Erythroblast (primary cell): ENCODE measurements at places on chromosomes 7 and 10.
A peak's percentile ranks its signal among the peaks of the same experiment; 100 is the strongest.

GRCh38 chr10:31947144-31947926 lies 18.7 kb upstream of the ARHGAP12 start:
- no peak for DNase-seq

DNA sequence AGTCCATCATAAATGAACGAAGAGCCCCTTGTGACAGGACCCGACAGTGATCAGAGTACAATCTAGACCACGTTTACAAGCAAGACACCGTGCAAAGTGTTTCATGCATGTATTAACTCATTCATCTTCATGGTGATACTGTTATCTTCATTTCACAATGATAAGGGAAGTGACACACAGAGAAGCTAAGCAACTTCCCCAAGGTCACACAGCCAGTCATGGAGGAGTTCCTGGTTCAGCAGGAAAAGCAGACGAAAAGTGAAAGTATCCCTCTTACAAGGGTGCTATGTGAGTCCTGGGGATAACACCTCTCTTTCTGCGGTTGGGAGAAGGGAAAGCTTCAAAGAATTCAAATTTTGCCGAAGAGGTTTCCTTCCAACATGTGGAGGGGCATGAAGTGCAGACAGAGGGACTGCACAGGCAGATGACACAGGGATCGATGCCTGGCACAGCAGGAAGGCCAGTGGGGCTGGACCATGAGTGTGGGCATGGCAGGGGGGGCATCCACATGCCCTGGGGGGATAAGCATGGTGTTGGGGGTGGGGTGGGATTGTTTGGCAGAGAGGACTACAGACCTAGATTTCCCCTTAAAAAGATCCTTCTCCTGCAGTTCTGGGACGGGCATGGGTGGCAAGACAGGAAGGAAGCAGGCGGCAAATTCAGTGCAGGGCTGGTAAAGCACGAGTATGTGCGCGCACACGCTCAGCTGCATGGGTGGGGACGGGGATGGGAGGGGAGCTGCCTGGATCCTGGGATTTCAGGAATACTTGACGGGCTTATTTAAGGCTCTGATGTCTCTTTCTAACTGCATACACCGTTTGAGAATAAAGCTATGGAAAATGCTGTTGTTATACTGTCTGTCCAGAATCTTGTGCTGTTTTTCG lies 33.5 kb upstream of the DDC start:
- DNase-seq: no peak

GRCh38 chr7:51077316-51077986 lies 239.2 kb downstream of the COBL start:
- no peak for DNase-seq

DNA sequence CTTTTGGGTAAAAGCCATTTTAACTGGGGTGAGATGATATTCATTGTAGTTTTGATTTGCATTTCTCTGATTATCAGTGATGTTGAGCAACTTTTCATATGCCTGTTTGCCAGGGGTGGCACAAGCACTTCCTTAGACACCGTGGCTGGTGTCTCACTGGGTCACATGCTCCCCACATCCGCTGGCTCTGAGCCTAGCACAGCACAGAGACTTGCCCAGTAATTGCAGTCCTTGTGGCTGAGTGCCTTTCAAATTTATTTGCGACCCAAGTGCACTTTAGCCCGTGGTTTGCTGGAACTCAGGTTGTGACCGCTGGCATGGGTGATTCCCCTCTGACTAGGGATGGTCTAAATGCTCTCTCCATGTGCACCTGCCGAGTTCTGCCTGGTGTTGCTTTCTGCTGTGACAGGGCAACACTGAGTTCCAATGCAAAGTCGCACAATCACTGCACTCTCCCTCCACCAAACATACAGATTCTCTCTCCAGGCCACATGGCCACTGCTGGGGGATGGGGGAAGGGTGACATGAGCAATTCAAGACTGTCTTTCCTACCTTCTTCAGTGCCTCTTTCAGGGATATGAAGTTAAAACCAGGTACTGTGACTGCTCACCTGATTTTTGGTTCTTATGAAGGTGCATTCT lies 66.5 kb downstream of the ZNF277 start:
- no peak for DNase-seq

DNA sequence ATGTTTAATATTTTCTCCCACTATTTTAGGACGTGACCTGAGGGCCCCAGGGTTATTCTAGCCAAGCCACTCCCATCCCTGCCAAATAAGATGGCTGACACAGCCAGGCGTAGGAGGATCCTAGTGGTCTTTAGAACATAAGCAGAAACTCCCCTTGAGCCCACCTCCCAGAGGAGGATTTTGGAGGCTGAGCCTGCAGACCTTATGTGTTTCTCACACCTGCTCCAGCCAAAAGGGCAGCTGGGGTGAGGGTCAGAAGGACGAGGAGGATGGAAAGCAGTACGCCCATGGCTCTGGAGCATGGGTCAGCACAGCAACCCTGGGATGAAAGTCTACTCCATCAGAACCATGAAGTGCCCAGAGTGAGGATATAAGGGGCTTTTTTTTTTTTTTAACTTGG lies 39.9 kb downstream of the PDLIM1 start:
- no peak for DNase-seq

GRCh38 chr10:115957786-115958442 lies 315.1 kb downstream of the GFRA1 start:
- no peak for DNase-seq

DNA sequence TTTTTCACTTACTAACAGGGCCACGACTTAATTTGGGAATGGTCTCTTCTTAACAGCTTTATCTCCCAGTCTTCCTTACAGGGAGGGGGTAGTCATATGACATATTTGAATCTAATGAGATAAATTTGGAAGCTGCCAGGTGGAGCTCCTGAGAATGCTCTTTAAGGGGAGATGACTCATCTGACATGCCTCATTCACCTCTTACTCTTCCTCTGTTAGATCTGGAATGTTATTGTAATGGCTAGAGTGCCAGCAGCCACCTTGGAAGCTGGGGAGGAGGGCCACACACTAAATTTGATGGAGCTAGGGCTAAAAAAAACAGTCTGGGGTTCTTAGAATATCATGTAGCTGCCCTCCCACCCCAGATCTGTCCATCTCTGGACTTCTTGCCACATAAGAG lies 22.7 kb downstream of the HECW1 start:
- no peak for DNase-seq

- DNase-seq: peak; percentile 34
Measured at GRCh38 chr10:125824736-125825135, 1.4 kb downstream of the BCCIP start.

- no peak for DNase-seq
Measured at GRCh38 chr10:49543604-49544003, 4.7 kb upstream of the ERCC6 start.

DNA sequence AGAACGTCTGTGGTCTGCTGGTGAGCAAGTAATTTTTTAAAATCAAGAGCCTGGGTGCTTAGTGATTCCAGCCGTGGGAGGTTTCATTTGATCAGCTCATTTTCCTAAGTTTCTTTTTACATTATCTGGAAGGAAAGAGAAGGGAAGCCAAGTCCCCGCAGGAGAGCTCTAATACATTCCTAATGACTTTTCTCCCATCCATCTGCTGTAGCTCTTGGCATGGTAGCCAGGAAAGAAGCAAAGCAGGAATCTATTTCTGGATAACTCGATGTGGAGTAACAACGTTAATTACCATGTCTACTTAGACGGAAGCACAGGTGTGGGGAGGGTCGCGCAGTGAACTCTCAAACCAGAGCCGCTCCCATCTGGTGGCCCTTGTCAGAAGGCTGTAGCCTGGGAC lies 121.9 kb downstream of the PAXIP1 start:
- DNase-seq: no peak

GRCh38 chr10:6602700-6603084 lies 22.6 kb upstream of the PRKCQ start:
- DNase-seq: no peak

GRCh38 chr10:123150271-123150985 lies 2.5 kb downstream of the HMX2 start:
- DNase-seq: peak; percentile 66

DNA sequence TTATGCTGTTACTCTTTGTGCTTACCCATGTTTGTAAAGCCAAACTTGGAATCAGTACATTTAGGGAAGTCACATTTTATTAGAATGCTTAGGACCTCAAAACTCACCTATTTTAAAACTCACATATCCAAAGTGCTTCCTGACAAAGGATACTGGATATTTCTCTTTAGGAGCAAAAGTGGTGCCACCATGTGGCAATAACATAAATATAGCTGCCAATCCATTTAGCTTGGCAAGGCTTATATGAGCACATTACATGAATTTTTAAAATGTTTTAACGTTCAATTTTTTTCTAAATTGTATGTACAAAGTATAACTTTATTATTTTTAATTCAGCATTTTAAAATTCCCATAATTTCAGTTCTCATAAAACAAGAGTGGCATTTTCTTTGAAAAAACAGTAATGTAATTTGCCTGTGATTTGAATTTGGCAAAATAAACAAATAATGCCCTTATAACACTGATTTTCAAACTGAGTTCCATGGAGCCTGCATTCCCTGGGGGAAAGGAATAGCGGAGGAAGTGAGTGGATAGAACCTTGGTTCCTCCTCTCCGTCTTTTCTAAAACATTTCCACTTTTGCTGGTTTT lies 75.4 kb downstream of the HDAC9 start:
- no peak for DNase-seq

GRCh38 chr10:71158902-71159301 lies 53.5 kb upstream of the UNC5B start:
- DNase-seq: no peak

GRCh38 chr10:63268149-63268797 lies 135.1 kb downstream of the NRBF2 start:
- DNase-seq: peak; percentile 77

GRCh38 chr7:26171601-26172000 lies 19.6 kb downstream of the NFE2L3 start:
- no peak for DNase-seq

GRCh38 chr7:111198255-111198654 lies 107.3 kb downstream of the LRRN3 start:
- no peak for DNase-seq

DNA sequence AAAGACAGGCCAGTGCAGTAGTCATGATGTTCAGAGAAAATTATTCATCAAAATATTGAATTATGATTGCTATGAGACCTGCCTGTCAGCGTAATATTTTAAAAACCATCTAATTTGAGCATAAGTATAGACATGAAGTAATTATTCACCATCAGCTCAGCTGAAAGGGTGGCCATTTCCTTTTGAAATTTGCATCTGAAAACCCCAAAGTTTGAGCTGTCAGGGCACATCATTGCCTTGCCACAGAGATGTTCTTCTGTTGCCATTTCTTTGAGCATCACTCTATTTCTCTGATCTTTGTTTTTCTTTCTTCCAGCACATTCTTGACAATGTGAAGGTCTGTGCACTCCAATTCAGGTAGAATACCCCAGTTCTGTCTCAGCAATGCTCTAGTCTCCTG lies 147.5 kb upstream of the RHOBTB1 start:
- no peak for DNase-seq

DNA sequence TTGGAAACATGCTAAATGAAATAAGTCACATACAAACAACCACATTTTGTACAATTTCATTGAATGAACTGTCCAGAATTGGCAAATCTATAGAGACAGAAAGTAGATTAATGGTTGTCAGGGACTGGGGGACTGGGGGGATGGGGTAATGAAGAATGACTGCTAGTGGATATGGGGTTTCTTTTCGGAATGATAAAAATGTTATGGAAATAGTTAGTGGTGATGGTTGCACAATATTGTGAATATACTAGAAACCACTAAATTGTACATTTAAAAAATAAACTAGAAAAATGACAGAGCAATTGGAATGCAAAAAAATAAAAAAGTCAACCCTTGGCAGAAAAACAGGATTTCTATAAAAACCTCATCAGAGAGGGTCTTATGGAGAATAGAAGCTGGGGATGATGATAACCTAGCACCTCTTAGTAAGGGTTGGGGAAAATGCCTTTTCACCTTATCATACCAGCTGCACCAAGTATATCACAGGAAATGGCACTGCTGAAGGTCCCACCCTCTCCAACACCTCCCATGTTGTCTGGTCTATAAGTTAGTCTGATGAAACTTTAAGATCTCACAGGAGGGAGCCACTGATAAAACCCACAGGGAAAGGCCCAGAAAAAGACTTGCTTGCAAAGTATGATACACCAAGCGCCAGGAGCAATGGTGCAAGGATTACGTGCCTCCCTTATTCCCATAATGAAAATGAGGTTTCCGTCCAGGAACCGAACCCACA lies 23.1 kb upstream of the JAZF1 start:
- DNase-seq: peak; percentile 99

GRCh38 chr10:86964061-86964846 lies 4.0 kb upstream of the ADIRF start:
- no peak for DNase-seq

DNA sequence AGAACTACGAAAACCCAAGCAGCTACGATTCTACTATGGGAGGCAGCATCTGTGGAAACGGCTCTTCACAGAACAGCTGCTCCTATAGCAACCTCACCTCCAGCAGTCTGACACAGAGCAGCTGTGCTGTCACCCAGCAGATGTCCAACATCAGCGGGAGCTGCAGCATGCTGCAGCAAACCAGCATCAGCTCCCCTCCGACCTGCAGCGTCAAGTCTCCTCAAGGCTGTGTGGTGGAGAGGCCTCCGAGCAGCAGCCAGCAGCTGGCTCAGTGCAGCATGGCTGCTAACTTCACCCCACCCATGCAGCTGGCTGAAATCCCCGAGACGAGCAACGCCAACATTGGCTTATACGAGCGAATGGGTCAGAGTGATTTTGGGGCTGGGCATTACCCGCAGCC lies 81.6 kb upstream of the SAMD8 start:
- DNase-seq: no peak

- DNase-seq: no peak
Measured at GRCh38 chr7:131753620-131754222, 197.3 kb upstream of the PODXL start.

DNA sequence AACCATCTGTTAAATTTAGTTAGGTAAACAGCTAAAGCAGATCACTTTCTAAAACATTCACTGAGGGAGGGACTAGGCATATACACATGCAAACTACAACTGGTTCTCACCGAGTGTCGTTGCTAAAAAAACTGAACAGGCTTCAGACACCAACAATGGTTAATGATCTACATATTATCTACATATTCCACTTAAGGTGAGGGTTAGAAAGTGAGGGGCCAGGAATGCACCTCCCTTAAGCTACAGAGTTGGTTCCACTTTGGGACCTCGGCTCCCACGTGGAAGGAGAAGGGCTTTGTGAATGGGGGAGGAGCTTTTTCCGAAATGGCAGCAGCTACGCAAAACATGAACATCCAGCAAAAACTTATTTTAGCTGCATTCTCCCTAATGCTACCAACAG lies 5.8 kb downstream of the CTBP2 start:
- DNase-seq: no peak

DNA sequence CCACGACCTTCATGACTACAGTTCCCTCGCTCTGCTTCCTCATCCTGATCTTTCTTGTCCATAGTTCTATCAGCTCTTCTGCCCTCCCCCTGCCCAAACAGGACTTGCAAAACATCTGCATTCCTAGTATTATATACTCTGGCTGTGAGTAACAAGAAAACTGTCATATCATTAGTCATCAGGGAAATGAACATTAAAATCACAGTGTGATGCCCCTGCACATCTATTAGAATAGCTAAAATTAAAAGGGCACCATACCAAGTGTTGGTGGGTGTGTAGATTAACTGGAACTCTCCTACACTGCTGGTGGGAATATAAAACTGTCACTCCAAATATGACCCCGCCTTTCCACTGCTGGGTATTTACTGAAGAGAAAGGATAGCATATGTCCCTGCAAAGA lies 141.8 kb downstream of the C7orf25 start:
- no peak for DNase-seq

- DNase-seq: no peak
Measured at GRCh38 chr7:155454183-155455112, 3.5 kb upstream of the EN2 start.
